A673 (cell line): ENCODE measurements at places on chromosomes 7 and 10.

DNA sequence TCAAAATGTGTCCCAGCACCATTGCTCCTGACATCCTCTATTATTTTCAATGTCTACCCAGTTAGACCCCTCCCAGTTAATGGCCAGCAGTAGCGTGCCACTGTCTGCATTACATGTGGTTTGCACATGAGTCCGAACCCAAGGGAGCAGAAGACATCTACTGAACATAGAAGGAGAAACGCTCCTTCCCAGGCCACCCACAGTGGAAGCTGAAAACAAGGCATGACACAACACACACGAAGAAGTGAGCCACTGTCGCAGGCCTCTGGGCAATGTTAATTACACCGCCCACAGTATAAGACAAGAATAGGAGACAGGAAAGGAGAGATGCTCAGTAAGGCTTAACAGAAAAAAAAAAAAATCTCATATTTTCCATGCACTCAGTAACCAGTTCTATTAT is 50.5 kb downstream of the MKX start:
- H3K4me3 ChIP-seq, result no peak overlapping the region
- H3K27me3 ChIP-seq, result no peaks in the 10 kb centered on the region
- DNase-seq, result no peak
- H3K27ac ChIP-seq, result no peak overlapping the region
- H3K4me1 ChIP-seq, result no peaks in the 10 kb centered on the region

DNA sequence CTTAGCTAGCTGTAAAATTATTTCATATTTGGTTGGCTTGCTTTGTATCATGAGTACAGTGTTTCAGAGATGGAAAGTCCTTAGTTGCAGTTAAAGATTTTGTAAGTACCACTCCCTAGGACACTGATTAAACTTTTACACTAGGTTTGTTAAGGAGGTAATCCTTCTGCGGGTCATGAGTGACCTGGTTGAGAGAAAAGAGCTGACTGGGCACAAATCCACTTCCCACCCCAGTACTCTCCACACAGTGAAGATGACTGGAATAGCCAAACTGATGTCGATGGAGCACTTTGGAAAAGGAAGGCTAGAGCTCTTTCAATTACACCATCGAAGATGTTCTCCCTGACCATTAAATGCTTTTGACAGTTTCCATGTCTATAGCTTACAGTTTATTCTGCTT is 191.9 kb downstream of the CSTF2T start:
- H3K27me3 ChIP-seq, result no peaks in the 10 kb centered on the region
- H3K27ac ChIP-seq, result no peak overlapping the region
- H3K36me3 ChIP-seq, result no peaks in the 10 kb centered on the region
- DNase-seq, result no peak
- H3K4me1 ChIP-seq, result no peaks in the 10 kb centered on the region

- no peaks in the 10 kb centered on the region for H3K36me3 ChIP-seq
- H3K27ac ChIP-seq, result no peak overlapping the region
- no peaks in the 10 kb centered on the region for H3K27me3 ChIP-seq
- H3K4me1 ChIP-seq, result peaks cover 7% of the 10 kb centered on the region
Measured at GRCh38 chr7:19133886-19134285, 11.3 kb downstream of the FERD3L start.

DNA sequence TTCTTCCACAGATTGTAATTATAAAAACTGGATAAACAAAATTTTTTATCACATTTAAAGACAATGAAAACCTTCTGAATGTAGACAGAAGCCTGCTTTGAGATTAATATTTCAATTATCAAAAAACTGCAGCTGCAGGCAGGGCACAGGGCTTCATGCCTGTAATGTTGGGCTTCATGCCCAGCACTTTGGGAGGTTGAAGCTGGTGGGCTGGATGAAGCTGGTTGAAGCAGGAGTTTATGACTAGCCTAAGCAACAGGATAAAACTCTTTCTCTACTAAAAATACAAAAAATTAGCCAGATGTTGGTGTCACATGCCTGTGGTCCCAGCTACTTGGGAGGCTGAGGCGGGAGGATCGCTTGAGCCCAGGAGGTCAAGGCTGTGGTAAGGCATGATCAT is 41.2 kb downstream of the PDZD8 start:
- H3K4me1 ChIP-seq, result no peaks in the 10 kb centered on the region
- no peaks in the 10 kb centered on the region for H3K36me3 ChIP-seq
- no peak for DNase-seq

DNA sequence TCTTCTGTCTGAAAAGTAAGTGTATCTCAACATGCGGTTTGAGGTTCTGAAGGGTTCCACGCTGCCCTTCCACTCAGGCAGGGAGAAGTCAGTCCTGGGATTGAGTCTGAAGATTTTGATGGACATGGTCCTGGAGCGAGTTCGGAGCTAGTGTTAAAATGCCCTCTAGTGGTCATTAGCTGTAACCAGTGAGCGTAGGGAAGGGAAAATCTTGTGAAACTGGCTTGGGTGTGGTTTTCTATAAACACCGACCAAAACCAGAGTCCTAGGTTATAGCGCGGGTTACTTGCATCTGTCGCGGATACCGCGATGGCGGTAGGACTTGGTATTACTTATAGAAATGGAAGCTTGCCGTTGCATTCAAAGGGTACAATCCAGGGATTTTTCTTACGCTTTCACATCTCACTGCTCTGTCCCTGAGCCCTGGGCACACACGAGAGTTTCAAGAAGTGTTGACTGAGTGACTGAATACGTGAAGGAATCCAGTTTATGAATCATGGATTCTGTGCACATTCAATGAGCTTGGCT is 348.2 kb upstream of the C7orf33 start:
- no peaks in the 10 kb centered on the region for H3K36me3 ChIP-seq
- H3K27me3 ChIP-seq, result no peaks in the 10 kb centered on the region
- H3K4me1 ChIP-seq, result no peaks in the 10 kb centered on the region
- no peak overlapping the region for H3K27ac ChIP-seq

DNA sequence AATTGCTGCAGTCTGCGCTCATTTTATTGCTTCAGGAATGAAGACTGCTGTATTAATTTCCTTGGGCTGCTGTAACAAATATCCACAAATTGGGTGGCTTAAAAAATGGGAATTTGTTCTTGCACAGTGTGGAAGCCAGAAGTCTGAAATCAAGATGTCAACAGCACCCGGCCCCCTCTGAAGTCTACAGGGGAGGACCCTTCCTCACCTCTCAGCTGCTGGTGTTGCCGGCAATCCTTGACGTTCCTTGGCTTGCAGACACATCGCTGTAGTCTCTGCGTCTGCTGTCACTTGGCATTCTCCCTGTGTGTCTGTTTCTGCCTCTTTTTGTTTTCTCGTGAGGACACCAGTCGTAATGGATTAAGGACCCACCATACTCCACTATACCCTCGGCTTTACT is 166.2 kb downstream of the PTPN20 start:
- no peak overlapping the region for H3K27ac ChIP-seq
- no peaks in the 10 kb centered on the region for H3K36me3 ChIP-seq
- no peaks in the 10 kb centered on the region for H3K27me3 ChIP-seq
- no peaks in the 10 kb centered on the region for H3K4me1 ChIP-seq
- no peak overlapping the region for H3K4me3 ChIP-seq

- DNase-seq, result no peak
- H3K4me1 ChIP-seq, result peaks cover 29% of the 10 kb centered on the region
- H3K27ac ChIP-seq, result peak overlapping the region; percentile 70
- no peaks in the 10 kb centered on the region for H3K27me3 ChIP-seq
- H3K4me3 ChIP-seq, result no peak overlapping the region
- no peaks in the 10 kb centered on the region for H3K36me3 ChIP-seq
Measured at GRCh38 chr7:131538071-131538812, 18.2 kb downstream of the PODXL start.

GRCh38 chr10:34205452-34205851 is 609.6 kb downstream of the PARD3 start:
- peaks cover 14% of the 10 kb centered on the region for H3K4me1 ChIP-seq
- no peaks in the 10 kb centered on the region for H3K27me3 ChIP-seq
- no peak overlapping the region for H3K4me3 ChIP-seq
- no peak for DNase-seq
- H3K36me3 ChIP-seq, result no peaks in the 10 kb centered on the region

- no peaks in the 10 kb centered on the region for H3K36me3 ChIP-seq
- no peak overlapping the region for H3K4me3 ChIP-seq
- peak; percentile 44 for DNase-seq
- peaks cover 23% of the 10 kb centered on the region for H3K4me1 ChIP-seq
- H3K27me3 ChIP-seq, result no peaks in the 10 kb centered on the region
Measured at GRCh38 chr10:62616885-62617590, 187.5 kb upstream of the ADO start.

GRCh38 chr10:5165738-5166137 is 19.2 kb downstream of the AKR1C8 start:
- no peaks in the 10 kb centered on the region for H3K27me3 ChIP-seq
- H3K4me1 ChIP-seq, result no peaks in the 10 kb centered on the region
- no peak overlapping the region for H3K27ac ChIP-seq

- peak within 1 kb of the TSS; percentile 81 for H3K27ac ChIP-seq
- peaks cover 57% of the 10 kb centered on the region for H3K4me1 ChIP-seq
- no peaks in the 10 kb centered on the region for H3K27me3 ChIP-seq
- H3K36me3 ChIP-seq, result no peaks in the 10 kb centered on the region
- H3K4me3 ChIP-seq, result peak within 1 kb of the TSS; percentile 76
Measured at GRCh38 chr10:102120142-102120990, at the start of gene LDB1. LDB1 (minus strand) TSS chr10:102120368; CDS start chr10:102120110, 258 bp downstream.

DNA sequence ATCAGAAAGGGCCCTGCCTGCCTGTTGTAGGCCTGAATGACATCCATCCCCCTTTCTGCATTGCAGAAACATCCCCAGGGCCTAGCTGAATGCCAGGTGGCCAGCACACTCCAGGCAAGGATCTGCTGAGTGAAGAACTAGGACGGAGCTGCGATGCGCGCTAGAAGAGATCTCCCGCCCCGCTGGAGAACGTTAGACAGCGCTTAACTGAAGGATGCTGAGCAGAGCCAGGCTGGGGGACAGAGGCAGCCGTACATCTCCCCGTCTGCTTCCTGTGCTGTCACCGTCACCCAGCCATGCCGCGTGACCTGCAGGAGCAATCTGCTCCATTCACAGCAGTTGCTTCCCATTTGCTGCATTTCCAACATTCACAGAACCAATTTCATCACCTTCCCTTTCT is 73.3 kb downstream of the FAM53B start:
- no peak overlapping the region for H3K4me3 ChIP-seq
- H3K36me3 ChIP-seq, result no peaks in the 10 kb centered on the region
- H3K27me3 ChIP-seq, result no peaks in the 10 kb centered on the region
- peaks cover 28% of the 10 kb centered on the region for H3K4me1 ChIP-seq

DNA sequence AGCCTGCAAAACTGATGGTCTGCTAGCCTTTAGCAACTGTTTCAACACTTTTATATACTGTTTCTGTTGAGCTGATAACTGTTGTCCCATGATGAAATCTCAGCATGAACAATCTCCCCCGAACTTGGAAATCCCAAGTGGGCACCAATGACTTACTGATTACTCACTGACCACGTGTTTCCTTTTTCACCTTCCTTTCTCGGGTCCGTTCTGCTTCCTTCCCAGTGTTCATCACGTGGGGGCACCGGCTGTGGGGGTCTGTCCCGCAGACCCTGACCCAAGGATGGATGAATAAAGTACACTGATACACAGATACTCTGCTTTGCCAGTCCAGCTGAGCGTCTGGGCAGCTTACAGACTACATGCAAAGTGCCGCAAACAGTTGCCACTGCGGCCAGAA is 39.0 kb upstream of the RASGEF1A start:
- H3K4me3 ChIP-seq, result no peak overlapping the region
- H3K27ac ChIP-seq, result no peak overlapping the region
- DNase-seq, result no peak
- H3K4me1 ChIP-seq, result no peaks in the 10 kb centered on the region
- H3K27me3 ChIP-seq, result peaks cover 34% of the 10 kb centered on the region
- no peaks in the 10 kb centered on the region for H3K36me3 ChIP-seq

DNA sequence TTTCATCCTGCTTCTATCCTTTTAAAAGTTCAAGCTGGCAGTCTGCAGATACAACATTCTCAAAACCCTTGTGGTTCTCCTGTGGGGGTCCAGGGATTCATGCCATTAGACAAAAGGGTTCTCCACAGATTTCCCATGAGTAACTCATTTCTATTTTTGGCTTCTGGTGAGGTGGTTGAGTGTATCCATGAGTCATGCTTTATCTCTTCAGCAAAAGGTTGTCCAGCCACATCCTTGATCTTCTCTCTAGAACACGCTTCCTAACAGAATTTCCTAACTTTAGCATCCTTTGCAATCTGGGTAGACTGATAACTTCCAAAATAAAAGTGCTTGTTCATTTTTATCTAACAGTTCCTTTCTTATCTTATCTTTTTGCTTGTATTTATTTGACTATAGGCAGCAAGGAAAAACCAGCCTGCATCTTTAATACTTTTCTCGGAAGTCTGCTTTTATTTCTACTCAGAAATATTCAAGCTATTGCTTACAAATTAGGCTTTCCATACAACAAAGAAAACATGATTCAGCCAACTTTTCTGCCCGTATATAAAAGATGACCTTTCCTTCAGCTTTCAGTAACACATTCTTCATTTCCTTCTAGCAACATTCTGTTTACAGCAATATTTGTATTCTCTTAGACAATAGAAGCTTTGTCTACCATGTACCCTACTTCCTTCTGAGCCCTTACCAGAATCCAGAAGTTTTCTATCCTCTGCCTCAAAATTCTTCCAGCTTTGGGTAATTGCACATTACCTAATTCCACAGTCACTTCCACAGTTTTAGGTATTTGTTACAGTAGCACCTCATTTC is 79.3 kb upstream of the IL6 start:
- H3K27me3 ChIP-seq, result no peaks in the 10 kb centered on the region
- H3K36me3 ChIP-seq, result no peaks in the 10 kb centered on the region
- H3K4me3 ChIP-seq, result no peak overlapping the region
- DNase-seq, result peak; percentile 7
- no peaks in the 10 kb centered on the region for H3K4me1 ChIP-seq

- H3K27ac ChIP-seq, result no peak overlapping the region
- no peaks in the 10 kb centered on the region for H3K36me3 ChIP-seq
- H3K4me3 ChIP-seq, result no peak overlapping the region
- peaks cover 35% of the 10 kb centered on the region for H3K27me3 ChIP-seq
- H3K4me1 ChIP-seq, result no peaks in the 10 kb centered on the region
Measured at GRCh38 chr7:8229927-8230326, 32.0 kb downstream of the ICA1 start.

DNA sequence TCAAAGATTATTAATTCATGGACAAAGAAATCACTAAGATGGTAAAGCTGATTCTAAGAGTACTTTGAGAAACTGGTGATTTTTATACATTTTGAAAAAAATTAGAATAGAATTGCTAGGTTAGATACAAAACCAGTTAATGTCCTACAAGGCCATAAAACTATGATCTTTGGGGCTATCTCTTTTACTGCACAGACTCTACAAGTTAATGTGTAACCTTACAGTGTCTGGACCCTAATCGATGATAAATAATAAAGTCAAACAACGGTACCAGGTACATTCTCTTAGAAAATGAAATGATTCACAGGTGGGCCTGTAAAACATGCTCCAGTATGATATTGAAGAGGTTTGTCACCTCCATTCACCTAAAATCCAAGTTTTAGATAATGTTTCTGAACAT is 199.8 kb upstream of the LYZL1 start:
- H3K36me3 ChIP-seq, result no peaks in the 10 kb centered on the region
- no peak for DNase-seq
- no peaks in the 10 kb centered on the region for H3K27me3 ChIP-seq

DNA sequence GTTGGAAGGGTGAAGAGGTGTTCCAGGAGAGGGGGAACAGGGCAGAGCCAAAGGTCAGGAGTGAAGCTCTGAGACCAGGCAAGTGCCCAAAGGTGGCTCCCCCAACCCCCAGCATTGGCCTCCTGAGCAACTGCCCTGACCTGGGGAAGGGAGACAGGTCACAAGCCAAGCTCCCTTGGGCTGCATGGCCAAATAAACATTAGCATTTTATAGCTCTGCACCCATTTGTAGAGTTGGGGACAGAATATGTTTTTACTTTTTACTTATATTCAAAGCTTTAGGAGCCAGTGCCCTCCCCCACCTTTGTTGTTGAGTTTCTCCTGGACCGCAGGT is 4.0 kb downstream of the UNC5B start:
- DNase-seq, result no peak
- peak overlapping the region; percentile 54 for H3K27ac ChIP-seq
- peaks cover 62% of the 10 kb centered on the region for H3K4me1 ChIP-seq
- no peaks in the 10 kb centered on the region for H3K36me3 ChIP-seq
- H3K27me3 ChIP-seq, result no peaks in the 10 kb centered on the region
